Suppressor macrophage treated with lipopolysaccharide for 1 hour (primary cell): ENCODE measurements at places on chromosomes 1 and 21.
A peak's percentile ranks its signal among the peaks of the same experiment; 100 is the strongest.

GRCh38 chr1:173248247-173248940, 41.3 kb upstream of the TNFSF4 start:
- no peak for DNase-seq

GRCh38 chr1:51752073-51752948, 126.2 kb downstream of the NRDC start:
- peak; percentile 25 for DNase-seq

DNA sequence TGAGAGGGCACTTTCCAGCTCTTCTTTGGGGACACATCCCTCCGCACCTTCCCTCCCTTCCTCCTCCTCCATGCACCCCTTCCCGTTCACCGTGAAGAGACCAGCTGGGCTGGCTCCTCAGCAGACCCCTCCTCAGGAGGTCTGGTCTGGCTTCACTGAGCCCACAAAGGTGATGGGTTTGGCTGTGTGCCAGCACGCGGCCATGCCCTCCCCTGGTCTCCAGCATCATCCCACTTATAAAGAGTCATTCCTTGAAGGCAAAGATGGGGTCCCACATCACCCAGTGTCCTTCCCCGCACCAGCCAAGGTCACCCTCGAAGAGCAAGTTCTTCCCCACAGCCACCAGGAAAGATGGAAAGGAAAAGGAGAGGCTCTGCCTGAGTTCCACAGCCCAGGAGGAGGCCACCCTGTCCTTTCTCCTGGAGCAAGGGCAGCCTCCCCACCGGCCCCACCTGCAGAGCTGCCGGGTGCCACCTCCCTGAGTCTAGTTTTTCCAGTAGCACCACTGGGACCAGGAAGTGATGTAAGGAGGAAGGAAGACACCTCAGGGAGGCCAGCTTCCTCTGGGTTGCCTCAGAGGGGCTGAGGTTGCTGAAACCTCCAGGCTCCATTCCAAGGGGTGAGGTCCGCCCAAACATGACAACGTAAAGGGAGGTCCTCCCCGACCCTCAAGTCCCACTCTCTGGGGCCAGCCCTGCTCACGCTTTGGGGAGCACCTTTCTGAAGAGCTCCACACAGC, 32.7 kb downstream of the RIPK4 start:
- DNase-seq: no peak

DNA sequence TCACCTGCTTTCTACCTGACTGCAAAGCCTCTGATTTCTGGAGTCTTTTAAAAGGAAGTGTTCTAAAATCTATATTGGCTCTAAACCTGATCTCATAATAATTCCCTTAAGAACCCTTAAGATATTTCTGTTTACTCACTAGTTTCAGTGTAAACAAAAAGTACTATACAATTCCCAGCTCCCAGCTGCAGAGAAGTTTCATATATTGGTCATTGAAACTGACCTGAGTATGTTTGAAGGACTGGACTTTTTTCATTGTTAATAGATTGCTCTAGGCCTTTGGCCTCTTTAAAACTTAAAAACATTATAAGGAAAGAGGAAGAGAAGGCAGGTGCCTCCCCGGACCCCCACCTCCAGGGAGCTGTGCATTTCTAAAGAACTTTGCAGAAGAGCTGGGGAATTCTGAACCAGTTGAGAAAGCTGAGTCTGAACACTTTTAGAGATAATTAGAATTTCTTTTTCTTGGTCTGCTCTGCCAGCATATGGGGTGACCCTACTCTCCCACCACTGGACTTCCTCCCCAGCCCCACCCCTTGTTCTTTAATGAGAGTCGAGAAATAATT, 23.7 kb downstream of the CLIC6 start:
- no peak for DNase-seq

DNA sequence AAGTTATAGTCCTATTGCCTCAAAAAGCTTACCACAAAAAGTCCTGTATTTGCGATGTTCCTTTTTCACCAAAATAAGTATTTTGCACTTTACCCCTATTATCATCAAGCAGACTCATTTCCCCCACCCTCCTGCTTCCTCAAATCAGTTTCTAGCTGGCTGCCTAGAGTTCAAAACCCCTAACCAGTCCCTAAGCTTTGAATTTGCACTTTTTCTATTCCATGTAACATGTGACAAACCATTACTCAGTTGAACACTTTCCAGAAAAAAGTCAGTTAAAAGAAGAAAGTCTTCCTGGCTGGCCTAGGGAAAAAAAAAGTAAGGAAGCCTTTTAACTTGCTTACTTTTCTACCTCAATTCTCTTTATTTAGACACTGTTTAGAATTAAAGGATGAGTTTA, 8.2 kb downstream of the CEP170 start:
- peak; percentile 93 for DNase-seq

DNA sequence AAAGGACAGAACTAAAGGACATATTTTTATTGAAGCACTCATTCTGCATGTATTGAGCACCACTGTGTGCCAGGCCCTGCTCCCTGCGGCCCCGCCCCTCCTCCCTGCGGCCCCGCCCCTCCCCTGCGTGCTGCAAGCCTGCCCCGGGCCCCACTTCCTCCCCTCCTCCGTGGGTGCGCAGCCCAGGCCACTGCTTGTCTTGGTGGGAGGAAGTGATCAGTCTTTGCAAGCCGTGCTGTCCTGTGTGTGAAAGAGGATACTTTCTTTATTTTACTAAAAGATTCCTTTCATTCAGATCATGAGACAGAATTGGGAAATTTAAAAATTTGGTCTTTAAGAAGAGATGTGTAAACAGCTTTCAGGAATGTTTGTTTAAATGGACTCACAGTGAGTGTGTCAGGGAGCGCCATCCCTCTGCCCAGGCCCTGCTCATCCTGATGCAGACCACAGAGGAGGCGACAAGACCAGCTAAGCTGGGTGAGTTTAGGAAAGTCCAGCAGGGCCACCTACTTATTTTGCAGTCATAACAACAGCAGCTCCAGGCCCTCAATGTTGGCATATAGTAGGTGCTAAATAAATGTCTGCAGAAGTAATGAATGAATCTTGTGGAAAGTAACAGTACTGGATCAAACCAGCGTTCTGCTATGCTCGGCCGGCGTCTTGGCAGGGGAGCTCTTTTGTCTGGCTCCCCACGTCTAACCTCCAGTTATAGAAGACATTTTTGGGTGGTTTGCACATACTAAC, 88.3 kb upstream of the SELENON start:
- peak; percentile 70 for DNase-seq

DNA sequence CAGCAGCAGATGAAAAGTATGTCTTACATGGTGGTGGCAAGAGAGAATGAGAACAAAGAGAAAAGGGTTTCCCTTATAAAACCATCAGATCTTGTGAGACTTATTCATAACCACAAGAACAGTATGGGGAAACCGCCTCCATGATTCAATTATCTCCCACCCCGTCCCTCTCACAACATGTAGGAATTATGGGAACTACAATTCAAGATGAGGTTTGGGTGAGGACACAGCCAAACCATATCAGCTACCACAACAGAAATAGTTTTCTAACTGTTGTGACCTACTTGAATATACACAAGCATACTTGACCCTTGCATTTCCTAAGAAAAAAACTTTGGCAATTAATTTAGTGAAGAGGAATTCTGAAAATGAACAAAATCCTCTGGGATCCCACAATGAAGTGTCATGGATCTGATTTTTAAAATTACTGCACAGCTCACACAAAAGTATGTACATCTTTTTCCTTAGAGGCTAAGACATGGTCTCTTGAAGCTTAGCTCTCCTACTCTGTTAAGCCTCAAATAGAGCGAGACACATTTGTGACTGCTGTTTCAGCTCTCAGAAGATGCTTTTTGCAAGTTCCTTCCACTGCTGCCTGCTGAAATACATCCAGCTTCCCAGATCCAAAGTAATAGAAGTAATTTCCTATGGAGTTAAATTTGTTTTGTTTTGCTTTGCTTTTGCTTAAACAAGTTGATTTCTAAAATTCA, 265.8 kb downstream of the DPYD start:
- peak; percentile 19 for DNase-seq
